Fibroblast of skin of left biceps (primary cell): ENCODE measurements at places on chromosomes 12 and 14.

DNA sequence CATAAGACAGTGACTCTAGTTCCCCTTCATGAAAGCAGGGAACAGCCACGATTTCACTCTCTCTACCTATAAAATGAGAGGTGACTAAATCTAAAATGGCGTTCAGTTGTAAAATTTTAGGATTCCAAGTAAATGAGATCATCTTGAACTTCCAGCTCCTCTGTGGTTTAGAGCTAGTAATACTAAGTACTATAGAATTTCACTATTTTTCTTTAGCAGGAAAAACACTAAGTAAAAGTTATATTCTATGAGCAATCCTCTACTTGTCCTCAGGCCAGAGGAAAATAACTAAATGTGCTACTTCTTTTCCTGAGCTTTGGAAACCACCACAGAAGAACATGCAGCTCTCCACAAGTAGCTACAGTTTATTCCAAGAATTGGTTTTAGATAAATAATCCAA, 55.6 kb downstream of the NIN start:
- peak; percentile 77 for DNase-seq

DNA sequence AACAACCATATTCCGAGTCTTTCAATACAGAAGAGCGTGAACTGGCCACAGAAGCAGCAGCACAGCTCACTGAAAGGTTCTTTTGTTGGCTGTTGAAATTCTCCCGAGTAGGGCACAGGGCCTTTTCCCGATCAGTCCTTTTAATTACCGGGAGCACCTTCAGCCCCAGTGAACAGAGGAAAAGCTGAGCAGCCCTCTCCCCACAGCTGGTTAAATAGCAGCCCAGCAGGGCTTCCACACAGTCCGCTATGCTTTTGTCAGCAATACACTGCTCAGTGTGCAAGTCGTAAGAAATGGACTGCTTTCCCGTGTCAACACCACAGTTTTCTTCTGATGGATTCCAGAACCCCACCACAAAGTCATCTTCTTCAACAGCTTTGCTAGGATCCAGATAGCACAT, 61.3 kb downstream of the DICER1 start:
- no peak for DNase-seq

DNA sequence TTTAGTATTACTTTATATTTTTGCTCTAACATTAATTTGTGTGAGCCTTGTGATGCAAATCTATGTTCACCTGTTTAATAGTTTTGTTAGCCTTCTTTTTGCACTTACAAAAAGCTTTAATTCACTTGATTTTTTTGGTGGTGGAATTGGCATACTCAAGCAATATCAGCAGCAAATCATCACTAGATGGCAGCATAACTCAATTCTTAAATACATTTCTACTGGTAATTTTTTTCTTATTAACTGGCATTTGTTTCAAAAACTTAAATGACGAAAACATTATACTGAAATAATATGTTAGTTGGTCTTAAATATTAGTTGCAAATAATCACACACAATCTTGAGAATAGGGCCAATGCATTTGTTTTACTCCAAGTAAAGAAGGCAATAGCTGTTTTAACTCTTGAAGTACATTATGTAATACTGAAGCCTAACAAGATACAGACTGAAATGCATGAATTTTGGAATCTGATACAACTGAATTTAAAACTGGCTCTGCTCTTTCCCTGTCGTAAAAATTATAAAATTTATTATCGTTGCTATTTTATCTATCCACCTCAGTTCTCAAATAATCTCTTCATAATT, 151.5 kb downstream of the ATXN7L3B start:
- DNase-seq, result peak; percentile 13

DNA sequence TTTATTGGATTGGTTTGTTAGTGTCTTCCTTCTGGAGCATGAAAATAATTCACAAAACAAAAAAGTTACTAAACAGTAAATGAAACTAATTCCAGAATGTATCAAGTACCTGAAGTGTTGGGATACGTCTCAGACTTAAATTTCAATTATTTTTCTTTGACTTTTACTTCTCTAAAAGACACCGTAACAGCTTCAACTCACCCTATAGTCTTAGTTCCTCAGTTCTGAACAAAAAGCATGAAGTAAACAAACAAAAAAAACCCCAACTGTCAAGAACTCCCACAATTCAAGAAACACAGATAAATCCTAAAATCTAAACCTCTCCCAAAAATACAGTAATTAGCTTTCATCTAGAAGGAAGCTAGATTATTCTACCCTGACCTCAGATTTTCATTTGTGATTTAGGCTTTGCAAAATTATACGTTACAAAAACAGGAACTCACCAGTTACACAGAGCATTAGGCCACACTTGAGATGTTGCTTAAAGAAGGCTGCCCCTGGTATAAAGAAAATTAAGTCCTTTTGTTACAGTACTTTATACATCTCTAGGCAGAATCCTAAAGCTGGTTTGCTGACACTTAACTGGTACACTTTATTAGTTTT, 10.2 kb downstream of the HEATR5A start:
- DNase-seq, result no peak

GRCh38 chr12:98644433-98644711, 216 bp downstream of the IKBIP start:
- DNase-seq, result no peak

GRCh38 chr14:39038542-39038941, 64.5 kb downstream of the SEC23A start:
- DNase-seq, result no peak

DNA sequence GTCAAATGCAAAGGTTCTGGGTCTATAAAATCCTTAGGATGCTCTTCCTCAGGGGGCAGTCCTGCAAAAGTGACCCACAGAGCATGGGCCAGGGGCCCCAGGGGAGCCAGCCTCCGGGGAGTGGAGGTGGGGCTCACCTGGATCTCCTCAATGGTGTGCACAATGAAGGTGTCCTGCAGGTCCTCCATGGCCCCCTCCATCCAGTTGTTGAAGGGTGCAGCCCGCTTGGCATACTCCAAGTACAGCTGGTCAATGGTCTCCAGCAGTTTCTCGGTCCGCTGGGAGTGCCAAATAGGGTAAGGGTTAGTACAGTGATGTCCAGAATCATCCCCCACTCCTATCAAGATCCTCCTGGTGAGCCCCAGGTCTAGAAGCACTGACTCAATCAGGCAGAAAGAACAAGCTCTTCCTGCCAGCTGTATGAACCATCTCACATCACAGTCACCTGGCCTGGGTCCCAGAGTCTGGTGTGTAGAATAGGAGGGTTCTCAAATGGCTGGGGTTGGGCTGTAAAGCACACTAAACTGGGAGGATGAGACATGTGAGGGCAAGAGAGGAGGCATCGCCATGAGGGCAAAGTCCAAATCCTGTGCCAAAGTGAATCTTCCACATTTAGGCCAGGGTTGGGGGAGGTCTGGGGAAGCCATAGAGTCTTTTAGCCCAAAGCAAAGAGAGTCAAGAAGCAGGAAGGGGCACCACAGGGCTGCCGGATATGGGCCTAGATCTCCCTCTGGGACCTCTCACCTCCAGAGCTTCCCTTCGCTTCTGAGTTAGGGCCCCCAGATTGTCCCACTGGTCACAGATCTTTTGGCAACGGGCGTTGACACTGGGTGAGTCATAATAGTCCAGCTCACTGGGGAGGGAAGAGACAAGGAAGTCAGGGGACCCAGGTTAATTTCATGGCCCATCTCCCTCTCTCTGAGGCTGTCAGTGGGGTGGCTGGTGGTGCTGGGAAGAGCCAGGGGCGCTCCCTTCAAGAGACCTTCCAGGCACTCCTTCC, 91.5 kb upstream of the ZFP36L1 start:
- peak; percentile 45 for DNase-seq

- DNase-seq, result no peak
Measured at GRCh38 chr12:105368047-105368646, 37.7 kb downstream of the C12orf75 start.

- DNase-seq, result no peak
Measured at GRCh38 chr12:128612150-128612850, 211.5 kb downstream of the SLC15A4 start.

- peak; percentile 45 for DNase-seq
Measured at GRCh38 chr14:97180304-97181200, 383.4 kb downstream of the VRK1 start.
